ENCODE measurements at places on chromosomes 4 and X.
A peak's percentile ranks its signal among the peaks of the same experiment; 100 is the strongest.

DNA sequence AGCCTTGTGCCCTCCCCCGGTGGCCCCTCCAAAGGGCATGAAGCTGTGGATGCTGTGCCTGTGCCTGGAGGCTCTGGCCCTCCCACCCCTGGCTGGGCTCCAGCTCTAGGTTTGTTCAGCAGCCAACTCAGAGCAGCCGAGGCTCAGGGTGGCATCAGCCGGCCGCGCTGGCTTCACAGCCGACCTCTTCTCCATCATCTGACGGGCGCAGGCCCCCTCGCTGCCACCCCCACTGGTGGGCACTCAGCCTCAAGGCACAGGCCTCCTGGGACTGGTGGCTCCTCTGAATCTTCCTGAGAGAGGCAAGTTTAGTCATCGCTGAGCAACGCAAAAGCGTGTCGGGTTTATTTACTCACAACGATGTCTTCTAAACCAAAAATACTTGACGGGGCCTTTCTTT lies 46.0 kb downstream of the PCGF3 start:
- no peak for DNase-seq

DNA sequence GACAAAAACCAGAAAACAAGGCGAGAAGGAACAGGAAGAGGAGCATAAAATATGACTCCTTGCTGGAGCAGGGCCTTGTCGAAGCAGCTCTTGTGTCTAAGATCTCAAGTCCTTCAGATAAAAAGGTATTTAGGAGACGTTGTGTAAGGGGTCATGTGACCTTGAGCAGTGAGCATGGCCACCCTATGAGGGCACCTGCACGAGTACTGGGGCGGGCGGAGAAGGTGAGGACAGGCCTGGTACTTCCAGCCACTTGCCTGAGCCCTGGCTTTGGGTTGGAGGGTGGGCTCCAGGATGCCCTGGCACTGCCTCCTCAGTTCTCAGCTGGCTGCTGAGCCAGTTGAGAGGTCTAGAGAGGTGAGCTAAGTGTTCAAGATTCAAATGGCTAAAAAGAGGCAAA lies 29.9 kb downstream of the NSD2 start:
- DNase-seq: no peak

DNA sequence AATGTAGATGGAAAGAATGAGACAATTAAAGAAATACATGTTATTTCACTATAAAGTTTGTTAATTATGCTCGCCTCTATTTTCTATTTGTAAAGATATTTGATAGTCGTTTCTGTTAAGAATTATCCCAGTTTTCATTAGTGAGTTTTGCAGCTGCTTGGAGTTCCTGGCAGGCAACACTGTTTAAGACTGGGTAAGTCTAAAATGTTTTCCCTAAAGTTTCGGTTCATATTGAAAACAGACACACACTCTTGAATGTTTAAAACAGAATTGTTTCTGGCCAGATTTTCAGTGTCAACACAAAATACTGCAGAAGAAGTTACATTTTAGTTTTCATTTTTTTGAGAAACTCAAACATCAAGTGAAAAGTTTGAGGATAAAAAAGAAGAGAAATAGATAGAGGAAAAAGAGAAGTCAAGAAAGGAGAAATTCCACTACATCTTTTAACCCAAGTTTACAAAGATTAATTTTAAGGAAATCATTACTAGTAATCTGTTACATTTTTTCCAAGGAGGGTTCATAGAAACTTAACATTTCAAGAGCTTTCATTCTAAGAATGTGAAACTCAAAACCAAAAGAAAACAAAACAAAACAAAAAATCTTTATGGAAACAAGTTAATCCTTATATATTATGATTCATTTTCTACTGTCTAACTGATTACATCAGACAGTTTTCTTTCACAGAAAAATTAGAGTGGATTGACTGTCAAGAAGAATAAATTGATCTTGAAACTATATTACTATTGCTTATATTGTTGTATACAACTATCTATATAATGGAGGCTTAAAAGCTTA lies 305.5 kb downstream of the FAT4 start:
- DNase-seq: no peak

GRCh38 chr4:7126981-7127380 lies 59.1 kb upstream of the GRPEL1 start:
- no peak for DNase-seq

DNA sequence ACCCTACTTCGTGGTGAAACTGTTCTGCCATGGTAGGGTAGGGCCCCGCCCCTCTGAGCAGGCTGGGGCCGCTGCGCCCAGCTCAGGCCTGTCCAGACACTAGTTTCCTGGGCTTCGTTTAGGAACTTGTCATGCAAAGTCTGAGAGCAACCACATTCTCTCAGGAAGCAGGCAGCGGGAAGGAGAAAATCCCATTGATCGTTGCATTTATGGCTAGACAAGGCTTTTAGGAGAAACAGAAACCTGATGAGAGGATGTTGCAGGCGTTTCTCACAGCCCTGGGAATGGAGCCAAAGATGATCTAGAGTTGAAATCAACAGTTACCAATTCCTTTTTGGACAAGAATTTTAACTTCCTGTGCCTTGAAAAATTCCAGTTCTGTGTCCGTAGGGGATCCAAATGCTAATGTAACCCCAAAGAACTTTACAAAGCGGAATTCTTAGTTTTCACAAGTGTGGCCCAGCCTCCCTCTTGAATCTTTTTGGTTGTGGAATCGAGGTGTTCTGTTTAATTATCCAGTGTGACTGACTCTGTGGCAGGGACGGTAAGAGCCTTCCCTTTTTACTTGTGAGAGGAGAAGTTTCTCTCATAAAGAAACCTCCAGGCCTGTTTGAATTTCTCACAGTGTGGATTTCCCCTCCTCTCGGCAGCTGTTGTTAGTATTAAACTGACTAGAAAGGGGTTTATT lies 4.5 kb upstream of the CXCL9 start:
- DNase-seq: peak; percentile 77

DNA sequence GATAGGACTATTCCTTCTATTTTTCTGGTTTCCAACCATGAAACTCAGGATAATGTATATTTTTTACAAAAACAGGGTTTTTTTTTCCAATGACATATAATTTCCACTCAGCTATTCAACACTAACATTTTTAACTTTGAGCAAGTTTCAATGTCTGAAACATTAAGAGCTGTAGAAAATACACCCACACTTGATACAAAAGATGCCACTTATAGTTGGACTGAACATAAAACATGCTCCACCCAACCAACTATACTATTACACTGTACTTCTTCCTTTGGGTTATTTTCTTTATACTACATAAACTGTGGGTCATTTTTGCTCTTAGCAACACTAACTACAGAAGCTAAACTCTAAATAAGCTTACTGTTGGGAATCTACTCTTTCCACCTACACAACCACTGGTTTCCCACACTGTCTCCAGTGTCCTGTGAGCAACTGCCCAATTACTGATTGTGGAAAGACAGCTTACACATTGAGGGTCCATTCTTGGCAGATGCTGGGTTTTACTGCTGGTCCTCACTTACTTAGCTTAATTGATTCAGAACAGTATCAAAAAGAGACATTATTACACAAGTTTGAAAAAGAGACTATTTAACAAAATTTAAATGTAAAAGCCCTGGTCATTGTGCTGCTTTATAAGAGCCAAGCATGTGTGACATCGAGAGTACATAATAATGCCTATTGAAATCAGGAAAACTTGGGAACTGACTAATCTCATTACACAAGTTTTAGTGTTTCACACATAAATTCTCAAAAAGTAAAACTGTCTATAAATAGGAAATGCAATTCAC lies 6.3 kb downstream of the AMMECR1 start:
- DNase-seq: no peak

GRCh38 chr4:127445471-127445870 lies 187.3 kb upstream of the INTU start:
- no peak for DNase-seq

GRCh38 chr4:139528377-139529005 lies 27.5 kb downstream of the SETD7 start:
- peak; percentile 45 for DNase-seq

GRCh38 chr4:123921339-123921738 lies 524.7 kb downstream of the SPRY1 start:
- no peak for DNase-seq

GRCh38 chr4:165668694-165669093 lies 204.3 kb upstream of the TLL1 start:
- DNase-seq: no peak

DNA sequence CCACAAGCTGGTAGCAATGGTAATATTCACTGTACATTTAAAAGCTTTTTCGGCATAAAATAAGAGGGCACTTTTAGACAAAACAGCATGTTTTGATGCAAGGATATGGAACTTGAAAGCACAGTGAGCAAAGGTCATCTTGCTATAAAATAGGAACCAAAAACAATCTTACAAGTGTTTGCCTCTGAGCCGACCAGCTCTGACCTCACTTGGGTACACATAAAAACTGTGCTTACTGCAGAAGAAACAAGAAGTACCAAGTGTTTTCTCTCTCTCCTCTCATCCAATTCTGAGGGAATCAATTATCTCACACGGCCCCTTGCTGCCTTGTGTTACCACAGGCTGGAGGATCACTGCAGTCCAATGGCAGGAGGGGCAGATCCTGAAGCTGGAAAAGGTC lies 4.8 kb upstream of the IQSEC2 start:
- no peak for DNase-seq

- peak; percentile 24 for DNase-seq
These were observed 115.7 kb upstream of the FAT1 start for GRCh38 chr4:186839122-186840037.

GRCh38 chr4:14289708-14290107 lies 662.2 kb upstream of the BOD1L1 start:
- DNase-seq: no peak

- DNase-seq: no peak
These were observed 29.4 kb upstream of the KIAA0232 start for GRCh38 chr4:6753103-6753560.

DNA sequence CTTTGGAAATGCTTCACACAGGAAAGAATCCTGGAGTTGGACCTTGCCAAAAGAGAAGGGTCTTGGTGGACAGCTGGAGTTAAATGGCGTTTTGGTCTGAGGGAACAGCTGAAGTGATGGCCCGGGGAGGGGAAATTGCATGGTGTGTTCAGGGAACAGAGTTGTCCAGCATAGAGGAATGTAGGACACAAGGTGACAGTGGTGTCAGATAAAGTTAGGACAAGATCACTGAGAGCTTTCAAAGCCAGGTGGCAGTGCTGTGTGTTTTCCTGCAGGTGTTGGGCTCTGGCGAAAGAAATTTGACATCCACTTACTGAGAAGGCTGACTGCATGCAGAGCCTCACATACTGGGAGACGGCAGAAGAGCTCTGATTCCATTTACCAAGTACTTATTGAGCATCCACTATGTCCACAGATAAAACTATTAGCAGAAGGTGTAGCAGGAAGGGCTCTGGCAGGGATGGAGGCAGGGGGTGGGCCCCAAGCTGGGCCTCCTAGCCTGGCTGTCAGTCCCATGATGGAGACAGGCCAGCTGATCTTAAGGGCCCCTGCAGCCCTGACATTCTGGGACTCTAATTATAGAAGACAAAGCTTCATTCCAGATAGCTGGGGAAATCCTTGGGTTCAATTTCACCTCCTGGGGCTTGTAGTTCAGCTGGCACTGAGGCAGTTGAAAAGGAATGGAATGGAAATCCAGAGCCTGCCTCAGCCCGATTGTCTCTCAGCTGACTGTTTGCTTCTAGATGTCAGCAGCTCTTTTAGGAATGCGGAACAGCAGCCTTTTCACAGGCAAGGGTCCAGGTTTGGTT lies 150.2 kb upstream of the MAMLD1 start:
- no peak for DNase-seq

DNA sequence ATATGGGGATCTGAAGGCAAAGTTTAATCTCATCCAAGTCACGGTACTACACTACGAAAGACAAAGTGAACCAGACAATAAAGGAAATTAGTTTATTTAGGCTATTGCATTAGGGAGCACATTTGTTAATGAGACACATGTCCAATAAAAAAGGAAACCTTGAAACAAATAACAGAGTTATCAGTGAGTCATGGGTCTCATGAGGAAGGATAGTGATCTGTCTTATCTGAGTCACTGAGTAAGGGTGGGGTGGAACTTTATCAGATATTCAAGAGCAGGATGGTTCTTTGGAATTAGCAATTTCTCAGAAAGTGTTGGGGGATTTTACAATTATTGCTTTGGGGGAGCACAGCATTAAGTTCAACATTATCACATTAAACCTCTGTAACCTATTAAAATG lies 188.9 kb upstream of the IL1RAPL1 start:
- no peak for DNase-seq

DNA sequence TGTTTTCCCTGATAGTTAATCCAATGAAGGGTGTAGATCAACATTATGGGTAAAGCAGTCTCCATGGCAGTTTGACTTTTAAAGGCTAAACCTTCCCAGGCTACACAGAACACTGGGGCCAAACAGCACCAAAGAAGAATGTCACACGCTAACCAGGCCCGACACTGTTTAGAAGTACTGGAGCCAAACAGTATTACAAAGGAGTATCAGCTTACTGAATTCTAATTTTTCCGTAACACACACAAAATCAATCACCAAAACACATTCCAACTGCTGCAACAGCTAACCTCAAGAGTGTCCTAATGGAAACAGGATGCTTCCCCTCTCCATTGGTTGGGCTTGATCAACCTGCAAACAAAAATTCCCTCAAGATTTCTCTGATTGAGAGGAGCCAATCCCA lies 783.5 kb downstream of the PCDH18 start:
- no peak for DNase-seq

- DNase-seq: no peak
These were observed 82.1 kb downstream of the ALPK1 start for GRCh38 chr4:112379306-112379705.

- peak; percentile 75 for DNase-seq
These were observed at the start of gene MSN for GRCh38 chrX:65667503-65668376. Gene MSN (plus strand): TSS chrX:65667654. CDS start chrX:65667842, 188 bp downstream.

- DNase-seq: peak; percentile 60
These were observed 637 bp downstream of the AMER1 start for GRCh38 chrX:64204701-64205440.

DNA sequence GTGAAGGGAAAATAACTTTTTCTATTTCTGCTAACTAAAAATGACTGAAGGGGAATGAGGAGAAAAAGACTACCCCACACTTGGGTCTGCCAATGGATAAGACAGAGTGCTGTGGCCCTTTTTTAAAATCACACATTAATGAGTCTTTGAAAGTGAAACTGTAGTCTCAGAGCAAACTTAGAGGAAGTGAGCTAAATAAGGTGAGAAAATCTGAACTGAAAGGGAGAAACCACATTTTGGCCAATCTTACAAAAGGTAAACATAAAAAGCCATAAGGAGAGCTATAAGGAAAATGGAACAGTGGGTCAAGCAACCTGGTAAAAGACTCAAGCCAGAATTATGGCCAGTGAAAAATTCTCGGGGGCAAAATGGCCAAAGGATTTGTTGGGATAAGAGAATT lies 755.1 kb upstream of the IGFBP7 start:
- DNase-seq: no peak

Measured in GM13977 (cell line).